ENCODE measurements at places on chromosomes 1 and 21. TPM values are rescaled to one million over a fixed set of nuclear protein-coding genes. Genes with fewer than 3 reads are reported as not detected.
A peak's percentile ranks its signal among the peaks of the same experiment; 100 is the strongest.

FMO1 gene
- not detected for total RNA-seq

SMIM34 gene
- not detected for total RNA-seq

GRCh38 chr1:168386949-168387586, 106.4 kb downstream of the TBX19 start:
- no peak overlapping the region for H3K27ac ChIP-seq
- H3K36me3 ChIP-seq, result no peaks in the 10 kb centered on the region
- peaks cover 10% of the 10 kb centered on the region for H3K4me1 ChIP-seq
- DNase-seq, result peak; percentile 44

GRCh38 chr1:233587958-233588799, 25.7 kb upstream of the KCNK1 start:
- no peak overlapping the region for H3K27ac ChIP-seq
- DNase-seq, result no peak
- H3K4me1 ChIP-seq, result no peaks in the 10 kb centered on the region
- H3K36me3 ChIP-seq, result no peaks in the 10 kb centered on the region

GRCh38 chr1:89068291-89068690, 3.3 kb upstream of the GBP1 start:
- H3K27ac ChIP-seq, result no peak overlapping the region
- DNase-seq, result no peak
- H3K4me1 ChIP-seq, result peaks cover 6% of the 10 kb centered on the region
- H3K27me3 ChIP-seq, result no peaks in the 10 kb centered on the region
- no peaks in the 10 kb centered on the region for H3K36me3 ChIP-seq

DNA sequence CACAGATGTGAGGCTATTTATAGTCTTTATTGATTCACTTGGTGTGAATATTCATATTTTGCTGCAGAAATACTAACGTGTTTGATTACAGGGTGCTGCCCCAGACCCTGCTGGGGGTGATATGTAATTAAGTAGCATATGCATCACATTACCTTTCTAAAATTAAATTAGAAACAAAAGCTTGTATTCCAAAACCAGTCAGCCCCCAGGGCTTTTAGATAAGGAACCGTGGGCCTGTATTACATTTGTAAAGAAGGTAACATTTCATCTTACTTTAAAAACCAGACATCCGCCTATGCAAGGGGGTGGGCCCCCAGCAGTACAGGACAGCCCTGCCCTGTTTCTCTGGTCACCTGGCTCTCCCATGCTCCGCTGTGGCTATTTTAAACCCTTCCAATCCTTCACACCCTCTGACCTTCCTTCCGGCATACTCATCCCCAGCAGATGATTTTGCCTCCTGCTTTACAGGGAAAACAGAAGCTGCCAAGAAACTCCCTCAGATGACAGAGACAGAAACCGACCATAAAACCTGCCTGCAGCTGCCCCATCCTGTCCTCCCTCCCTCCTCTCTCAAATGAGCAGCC, 22.0 kb upstream of the KCNC4 start:
- no peak for DNase-seq
- H3K4me3 ChIP-seq, result no peak overlapping the region

DNA sequence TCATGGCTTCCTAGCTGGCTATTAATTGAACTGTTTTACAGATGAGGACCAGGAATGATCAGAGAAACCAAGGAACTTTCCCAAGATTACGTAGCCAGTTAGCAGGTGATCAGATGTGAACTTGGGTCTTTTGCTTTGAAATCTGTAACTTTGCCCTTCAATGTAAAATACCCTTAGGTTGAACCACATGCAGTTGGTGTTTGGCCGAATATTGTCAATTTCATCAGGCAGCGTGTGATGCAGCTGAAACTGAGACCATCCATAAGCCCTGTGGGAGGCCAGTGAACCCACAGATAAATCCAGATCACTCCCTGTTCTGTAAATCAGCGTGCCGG, 150.8 kb downstream of the ETS2 start:
- H3K27ac ChIP-seq, result no peak overlapping the region
- H3K4me1 ChIP-seq, result no peaks in the 10 kb centered on the region
- no peaks in the 10 kb centered on the region for H3K36me3 ChIP-seq
- no peak overlapping the region for H3K4me3 ChIP-seq
- DNase-seq, result no peak
- no peaks in the 10 kb centered on the region for H3K27me3 ChIP-seq

DNA sequence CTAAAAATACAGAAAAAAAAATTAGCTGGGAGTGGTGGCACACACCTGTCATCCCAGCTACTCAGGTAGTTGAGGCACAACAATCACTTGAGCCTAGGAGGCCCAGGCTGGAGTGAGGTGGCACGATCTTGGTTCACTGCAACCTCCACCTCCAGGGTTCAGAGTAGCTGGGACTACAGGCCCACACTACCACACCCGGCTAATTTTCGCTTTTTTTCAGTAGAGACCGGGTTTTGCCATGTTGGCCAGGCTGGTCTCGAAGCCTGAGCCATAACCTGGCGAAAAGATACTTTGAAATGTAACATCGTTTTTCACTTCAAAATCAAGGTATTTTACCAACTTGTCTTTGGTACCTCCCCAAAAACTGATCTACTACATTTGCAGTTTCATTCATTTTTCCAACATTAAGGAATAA, 6.1 kb downstream of the GAS5 start:
- H3K27ac ChIP-seq, result no peak overlapping the region
- H3K27me3 ChIP-seq, result no peaks in the 10 kb centered on the region
- no peak overlapping the region for H3K4me3 ChIP-seq
- peaks cover 15% of the 10 kb centered on the region for H3K4me1 ChIP-seq

- H3K27me3 ChIP-seq, result no peaks in the 10 kb centered on the region
- H3K36me3 ChIP-seq, result no peaks in the 10 kb centered on the region
- DNase-seq, result no peak
- H3K27ac ChIP-seq, result no peak overlapping the region
These were observed 21.1 kb downstream of the ESRRG start for GRCh38 chr1:216702170-216702569.

DNA sequence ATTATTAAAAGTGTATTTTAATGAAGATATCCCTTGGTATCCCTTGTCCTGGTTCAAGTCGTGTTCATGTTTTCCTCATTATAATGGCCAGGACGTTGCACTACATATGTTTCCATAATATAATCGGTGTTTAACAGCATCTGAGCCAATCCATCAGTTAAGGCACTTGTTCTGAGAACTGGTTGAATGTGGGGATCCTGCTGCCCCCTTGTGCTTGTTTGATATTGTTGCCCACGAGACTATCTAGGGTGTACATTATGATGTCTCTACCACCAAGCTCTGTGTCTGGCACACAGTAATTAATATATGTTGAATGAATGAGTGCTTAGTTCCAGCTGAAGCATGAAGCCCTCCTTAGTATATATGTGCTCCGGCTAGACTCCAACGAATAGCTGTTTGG, 193.0 kb downstream of the CACNA1E start:
- H3K4me3 ChIP-seq, result no peak overlapping the region
- no peaks in the 10 kb centered on the region for H3K36me3 ChIP-seq
- no peaks in the 10 kb centered on the region for H3K27me3 ChIP-seq
- H3K4me1 ChIP-seq, result no peaks in the 10 kb centered on the region
- DNase-seq, result no peak

- H3K27me3 ChIP-seq, result no peaks in the 10 kb centered on the region
- no peak for DNase-seq
- H3K4me3 ChIP-seq, result no peak overlapping the region
- no peaks in the 10 kb centered on the region for H3K4me1 ChIP-seq
- H3K27ac ChIP-seq, result no peak overlapping the region
These were observed 221.7 kb downstream of the NEGR1 start for GRCh38 chr1:72060466-72061245.

DNA sequence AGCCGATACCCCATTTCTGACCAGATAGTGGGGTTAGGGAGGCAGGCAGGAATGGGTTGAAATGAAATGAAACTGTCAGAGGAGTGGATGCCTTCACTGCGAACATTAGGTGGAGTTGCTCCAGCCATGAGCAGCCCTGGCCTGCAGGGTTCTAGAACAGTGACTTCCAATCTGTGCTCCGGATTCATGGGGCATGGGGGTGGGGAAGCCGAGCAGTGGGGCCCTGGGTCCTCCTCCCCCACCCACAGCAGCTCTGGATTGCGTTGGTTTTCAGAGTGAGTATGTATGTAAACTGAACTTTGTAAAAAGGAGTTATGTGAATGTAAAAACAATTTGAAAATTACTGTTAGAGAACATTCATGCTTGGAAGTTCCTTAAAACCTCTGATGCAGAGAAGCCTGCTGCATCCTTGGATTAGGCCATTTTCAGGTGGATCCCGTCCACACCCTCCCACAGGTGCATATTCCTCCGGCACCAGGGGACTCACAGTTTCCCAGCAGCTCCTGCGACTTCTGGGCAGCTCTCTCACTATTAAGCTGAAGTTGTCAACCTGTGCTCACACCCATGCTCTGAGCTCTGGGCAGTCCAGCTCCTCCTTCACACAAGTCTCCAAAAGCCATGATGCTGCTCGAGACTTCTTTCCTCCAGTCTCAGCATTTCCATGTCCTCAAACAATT, 54.4 kb upstream of the EDN2 start:
- no peaks in the 10 kb centered on the region for H3K4me1 ChIP-seq
- H3K4me3 ChIP-seq, result no peak overlapping the region
- no peak overlapping the region for H3K27ac ChIP-seq
- H3K27me3 ChIP-seq, result no peaks in the 10 kb centered on the region
